ENCODE measurements at places on chromosomes 1 and 21.

DNA sequence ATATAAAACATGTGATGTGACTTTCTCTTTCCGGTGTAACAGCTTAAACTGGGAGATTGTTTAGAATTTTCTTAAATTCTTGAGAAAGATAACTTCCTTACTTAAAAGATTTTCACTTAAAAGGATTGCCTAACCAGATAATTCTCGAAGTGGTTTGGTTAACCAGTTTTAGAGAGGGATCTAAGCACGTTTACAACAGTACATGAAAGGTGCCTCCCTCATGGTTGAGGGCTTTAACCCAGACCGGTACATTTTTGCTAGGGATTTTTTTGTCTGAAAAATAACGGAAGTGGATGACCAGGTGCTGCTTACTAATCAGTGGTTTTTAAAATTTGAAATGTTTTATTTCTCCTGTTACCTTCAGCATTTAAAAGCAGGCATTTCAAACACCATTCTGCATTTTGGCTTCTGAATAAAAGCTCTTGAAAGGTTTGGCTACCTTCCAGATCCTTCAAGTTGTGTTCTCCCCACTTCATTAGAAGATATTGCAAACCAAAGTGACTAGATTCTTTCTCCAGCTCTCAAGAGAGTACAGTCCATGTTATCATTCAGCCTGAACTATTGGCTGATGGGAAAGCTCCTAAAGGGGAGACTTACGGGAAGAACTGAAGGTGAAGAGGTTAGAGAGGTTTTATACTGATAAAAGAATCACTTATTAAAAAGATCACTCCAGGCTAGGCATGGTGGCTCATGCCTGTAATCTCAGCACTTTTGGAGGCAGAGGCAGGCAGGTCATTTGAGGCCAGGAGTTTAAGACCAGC, 12.8 kb downstream of the S100PBP start:
- DNase-seq = no peak

DNA sequence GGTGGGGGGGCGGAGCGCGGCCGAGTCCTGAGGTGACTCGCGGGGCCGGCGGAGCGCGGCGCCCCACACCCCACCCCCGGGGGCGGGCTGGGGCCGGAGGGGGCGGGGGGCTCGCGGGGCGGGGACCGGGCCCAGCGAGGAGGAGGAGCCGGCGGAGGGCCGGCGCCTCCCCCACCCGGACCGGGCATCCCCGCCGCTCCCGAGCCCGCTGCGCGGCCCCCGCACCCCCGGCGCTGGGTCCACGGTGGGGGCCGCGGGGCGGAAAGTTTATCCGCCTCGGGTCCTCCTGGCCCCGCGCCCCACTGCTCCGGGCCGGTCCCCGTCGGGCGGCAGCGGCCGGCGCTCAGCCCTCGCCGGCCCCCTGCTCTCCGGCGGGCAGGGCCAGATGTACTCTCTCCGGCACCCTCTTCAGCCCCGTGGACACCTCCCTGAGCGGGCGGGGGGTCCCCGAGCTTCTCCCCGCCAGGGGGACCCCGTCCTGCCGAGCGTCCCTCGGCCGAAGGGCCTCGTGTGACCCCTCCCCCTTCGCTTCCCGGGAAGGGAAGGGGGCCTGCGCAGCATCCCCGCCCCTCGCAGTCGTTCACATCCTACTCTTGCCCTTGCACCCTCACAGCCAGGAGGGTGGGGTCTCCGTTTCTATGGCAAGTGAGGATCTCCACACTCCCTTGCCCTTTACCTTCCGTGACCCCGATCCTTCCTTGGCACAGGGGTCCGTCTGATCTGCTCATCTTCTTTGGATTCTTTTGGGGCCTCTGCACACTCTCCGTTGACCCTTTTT, 663 bp downstream of the CAMTA1 start:
- no peak for DNase-seq

DNA sequence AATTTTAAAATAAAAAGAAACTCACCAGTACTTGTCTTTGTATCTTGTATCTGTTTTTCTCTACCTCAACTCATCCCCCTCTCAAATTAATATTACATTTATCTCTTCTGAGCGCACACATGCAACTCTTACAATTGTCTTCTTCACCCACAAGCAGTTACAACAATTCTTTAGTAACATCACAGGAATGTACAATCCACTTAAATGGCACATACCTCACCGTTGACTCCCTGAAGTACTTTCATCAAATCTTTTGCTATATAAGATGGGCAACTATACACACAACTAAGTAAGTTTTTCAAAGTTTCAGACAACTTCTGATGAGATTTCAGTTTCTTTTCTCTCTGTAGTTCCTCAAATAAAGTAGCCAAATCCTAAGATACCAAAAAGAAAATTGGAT, 28.3 kb downstream of the HEATR1 start:
- DNase-seq = no peak

DNA sequence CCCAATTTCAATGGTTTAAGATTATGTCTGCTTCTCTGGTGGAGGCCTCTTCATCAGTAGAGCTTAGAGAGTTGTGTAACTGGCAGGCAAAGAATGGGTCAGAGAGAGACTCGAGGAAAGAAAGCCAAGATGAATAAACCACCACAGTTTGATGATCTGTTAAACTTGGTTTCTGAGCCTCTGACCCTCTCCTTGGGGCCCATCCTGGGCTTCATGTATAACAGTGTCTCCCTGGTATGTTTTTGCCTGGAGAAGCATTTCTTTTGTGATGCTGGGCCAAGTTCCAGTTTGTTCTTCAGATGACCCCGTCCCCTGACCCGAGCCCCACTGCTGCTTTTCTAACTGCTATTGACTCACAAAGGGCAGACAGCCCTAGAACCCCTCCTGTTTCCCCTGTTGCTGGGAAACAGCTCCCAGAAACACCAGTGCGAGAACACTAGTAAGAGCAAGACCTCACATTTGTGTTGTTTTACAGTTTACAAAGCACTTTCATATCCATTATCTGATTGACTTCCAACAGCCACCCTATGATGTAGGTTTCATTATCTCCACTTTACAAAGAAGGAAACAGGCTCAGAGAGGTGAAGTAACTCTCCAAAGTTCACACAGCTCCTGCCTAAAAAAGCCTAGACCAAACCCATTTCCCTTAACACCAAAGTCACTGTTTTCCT, 9.0 kb downstream of the CD2 start:
- no peak for DNase-seq

GRCh38 chr21:45550522-45551210, 8.4 kb upstream of the SLC19A1 start:
- DNase-seq = peak; percentile 76

- DNase-seq = no peak
Observed at GRCh38 chr1:161066694-161067093, 3.0 kb downstream of the ARHGAP30 start.

GRCh38 chr21:30638686-30639085, 3.7 kb downstream of the KRTAP20-2 start:
- DNase-seq = no peak

DNA sequence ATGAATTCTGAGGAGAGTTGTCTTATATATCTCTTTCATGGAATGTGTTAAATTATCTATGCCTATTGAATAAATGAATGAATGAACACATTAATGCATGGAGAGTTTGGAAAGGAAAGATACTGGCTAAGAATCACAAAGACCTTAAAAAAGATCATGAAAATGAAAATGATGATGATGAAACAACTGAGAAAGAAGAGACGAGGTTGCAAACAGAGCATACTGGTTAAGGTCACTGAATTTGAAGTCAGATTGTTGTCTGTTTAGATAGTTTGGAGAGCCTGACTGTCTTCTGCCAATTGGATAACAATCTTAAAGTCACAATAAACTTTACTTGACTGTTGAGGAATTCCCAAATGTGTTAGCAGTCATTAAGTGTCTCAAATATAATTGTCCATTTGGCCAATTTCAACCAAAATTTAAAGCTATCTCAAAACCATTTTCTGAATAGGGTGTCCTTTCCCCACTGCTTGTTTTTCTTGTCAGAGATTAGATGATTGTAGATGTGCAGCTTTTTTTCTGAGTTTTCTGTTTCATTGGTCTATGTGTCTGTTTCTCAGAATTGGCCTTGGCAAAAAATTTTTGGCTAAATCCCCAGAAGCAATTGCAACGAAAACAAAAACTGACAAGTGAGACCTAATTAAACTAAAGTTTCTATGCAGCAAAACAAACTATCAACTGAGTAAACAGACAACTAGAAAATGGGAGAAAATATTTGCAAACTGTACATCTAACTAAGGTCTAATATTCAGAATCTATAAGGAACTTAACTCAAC, 132.2 kb downstream of the PTGER3 start:
- DNase-seq = no peak

- DNase-seq = no peak
Observed at GRCh38 chr1:178619042-178619927, 105.8 kb upstream of the RALGPS2 start.

DNA sequence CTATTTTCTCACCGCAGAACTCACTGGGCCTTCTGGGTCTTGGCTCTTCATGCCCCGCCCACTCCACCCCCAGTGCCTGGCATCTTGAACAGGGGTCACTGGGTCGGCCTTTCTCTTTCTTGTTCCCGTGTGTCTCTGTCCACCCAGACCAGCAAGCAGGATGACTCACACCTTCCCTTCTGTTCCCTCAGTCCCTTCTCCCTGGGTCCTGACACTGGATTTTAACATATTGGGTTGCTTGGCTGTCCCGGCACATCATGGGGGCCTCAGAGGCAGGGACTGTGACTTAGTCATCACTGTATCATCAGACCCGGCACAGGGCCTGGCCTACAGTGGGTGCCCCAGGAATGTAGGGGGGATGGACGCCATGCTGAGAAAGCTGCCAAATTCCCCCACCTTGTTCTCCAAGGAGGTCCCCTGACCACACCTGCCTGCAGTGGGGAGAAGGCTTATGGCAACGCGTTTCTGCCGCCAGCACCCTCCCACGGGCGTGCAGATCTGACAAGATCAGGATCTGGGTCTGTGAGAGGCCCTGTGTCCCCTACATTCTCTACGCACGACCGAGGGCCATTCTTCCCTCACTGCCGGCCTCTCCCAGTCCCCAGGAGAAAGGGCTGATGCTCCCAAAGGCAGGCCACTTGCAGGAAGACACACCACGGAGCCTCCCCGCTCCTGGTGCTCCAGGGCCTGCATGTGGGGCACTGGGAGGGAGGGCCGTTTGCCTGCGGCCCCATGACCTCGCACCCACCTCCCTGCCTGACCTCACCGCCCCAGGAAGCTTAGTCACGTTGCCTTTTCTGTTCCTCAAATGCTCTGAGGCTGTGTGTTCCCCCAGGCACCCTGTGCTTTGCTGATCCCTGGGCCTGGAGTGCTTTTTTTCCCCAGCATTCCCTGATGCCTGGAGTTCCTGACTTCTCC, 157.2 kb upstream of the TMEM51 start:
- peak; percentile 54 for DNase-seq

GRCh38 chr1:167184081-167184480, 36.6 kb upstream of the POU2F1 start:
- DNase-seq = no peak

DNA sequence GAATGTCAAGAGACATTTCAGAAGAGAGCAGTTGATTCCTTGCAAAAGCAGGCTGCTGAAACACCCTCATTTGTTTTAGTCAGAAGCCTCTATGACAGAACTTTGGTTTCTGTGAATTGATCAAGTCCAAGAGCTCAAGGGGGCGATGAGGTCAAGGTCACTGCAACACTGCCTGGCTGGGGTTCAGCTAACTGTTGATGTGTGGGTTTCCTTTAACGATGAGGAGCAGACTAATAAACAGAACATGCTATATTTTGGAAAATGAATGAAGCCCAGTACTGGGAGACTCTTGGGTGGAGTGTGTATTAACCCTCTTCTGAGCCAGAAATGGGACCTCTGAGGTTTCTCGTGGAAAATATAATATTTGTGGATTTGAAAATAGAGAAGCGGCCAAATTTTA, 109.3 kb downstream of the ZC3H11B start:
- no peak for DNase-seq

DNA sequence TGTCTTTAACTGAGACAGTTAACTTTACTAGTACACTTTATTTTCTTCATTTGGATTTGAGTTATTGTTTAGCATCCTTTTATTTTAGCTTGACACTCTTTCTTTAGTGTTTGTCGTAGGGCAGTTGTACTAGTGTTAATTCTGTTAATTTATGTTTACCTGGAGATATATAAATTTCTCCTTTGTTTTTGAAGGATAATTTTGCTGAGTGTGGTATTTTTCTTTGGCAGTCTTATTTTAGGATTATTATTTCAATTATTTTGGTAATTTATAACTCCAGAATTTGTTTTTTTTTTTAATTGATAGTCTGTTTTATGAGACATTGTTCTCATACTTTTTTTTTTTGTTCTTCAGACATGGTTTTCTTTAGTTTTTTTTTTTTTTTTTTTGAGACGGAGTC, 73.8 kb upstream of the CHODL start:
- DNase-seq = no peak

GRCh38 chr1:172180501-172181285, 239.8 kb upstream of the C1orf105 start:
- DNase-seq = peak; percentile 57

DNA sequence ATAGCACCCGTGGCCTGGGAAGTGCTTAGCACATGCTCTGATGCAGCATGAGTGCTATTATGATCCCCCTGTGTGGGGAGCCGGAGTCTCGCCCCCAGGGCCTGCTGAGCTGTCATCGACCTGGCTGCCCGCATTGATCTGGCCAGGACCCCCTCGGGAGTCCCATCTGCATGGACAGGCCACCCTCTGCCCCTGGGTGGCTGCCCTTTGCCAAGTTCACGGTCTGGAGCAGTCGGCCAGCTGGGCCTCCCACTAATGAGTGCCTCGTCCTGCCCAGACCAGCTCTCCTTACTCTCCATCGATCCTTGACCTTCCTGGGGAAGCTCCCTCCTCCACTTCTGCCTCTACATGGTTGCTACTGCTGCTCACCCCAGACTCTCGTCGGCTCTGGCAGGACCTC, 121.8 kb upstream of the RUNX3 start:
- DNase-seq = no peak

GRCh38 chr21:34812504-34813265, 143.9 kb downstream of the CLIC6 start:
- no peak for DNase-seq

GRCh38 chr1:168976267-168976666, 130.2 kb upstream of the ATP1B1 start:
- DNase-seq = no peak

DNA sequence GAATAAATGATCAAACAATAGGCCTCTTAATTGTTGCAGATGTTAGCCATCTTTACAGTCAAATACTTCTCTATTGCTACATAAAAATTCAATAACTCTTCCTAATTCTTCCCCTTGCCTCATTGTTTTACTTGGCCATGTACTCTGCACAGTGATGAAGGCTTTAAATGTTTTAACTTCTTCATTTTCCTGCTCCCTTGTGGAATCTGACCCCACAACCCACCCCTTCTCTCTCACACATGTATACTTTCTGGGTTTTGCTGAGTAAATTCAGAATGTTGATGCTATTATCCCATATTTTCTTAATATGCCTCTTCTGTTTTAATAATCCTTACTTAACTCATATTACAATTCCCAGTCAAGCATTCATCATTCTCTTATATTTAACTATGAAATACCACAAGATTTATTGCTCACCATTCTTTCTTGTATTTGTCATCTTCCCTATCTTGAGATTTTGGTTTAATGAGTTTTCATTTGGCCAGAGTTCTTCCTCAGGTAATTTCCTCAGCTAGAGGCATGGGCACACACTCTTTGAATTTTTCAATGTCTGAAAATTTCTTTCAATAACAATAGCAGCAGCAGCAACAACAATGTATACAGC, 327.8 kb upstream of the USP24 start:
- DNase-seq = no peak

GRCh38 chr21:39085843-39086405, 97.3 kb downstream of the PSMG1 start:
- no peak for DNase-seq

All from inflammatory macrophage treated with lipopolysaccharide for 1 hour (primary cell).